Endothelial cell of umbilical vein (primary cell): ENCODE measurements at places on chromosomes 7 and 10.
A peak's percentile ranks its signal among the peaks of the same experiment; 100 is the strongest.

DNA sequence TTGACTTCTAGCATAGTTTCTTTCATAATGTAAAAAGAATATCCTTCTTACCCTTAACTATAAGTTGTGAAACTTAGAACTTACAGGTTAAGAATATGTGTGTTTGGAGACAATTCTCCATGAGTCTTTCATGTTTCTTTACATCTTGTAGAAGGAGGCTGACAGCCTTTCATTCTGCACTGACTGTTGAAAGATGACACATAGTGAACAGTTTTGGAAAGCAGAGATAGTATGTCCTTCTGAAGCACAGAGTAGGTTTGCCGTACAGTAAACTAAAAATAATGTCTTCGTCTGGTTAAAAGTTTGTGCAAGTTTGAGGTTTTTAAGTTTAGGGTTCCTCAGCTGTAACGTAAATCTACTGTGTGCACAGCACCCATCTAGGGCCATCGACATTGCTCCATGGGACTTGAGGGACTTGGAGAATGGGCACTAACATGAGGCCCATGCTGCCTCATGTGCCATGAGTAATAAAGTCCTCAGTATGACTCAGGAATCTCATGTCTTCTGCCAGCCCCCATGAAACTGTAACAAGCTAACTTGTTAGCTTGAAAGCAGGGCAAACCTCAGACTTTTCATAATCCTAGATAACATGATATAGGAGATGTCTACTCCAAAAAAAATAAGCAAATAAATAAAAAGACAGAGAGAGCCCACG, 24.5 kb upstream of the ELAPOR2 start:
- DNase-seq: no peak

- no peak for DNase-seq
Observed at GRCh38 chr10:48937796-48938195, 1.8 kb downstream of the LRRC18 start.

DNA sequence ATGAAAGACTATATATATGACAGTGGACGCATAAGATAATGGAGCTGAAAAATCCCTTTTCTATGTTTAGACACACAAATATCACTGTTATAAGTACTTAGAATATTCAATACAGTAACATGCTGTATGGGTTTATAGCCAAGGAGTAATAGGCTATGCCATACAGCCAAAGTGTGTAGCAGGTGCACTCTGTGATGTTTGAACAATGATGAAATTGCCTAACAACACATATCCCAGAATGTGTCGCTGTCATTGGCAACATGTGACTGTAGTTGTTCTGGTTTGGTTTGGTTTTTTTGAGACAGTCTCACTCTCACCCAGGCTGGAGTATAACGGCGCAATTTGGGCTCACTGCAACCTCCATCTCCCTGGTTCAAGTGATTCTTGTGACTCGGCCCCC, 26.1 kb downstream of the NOM1 start:
- DNase-seq: no peak

DNA sequence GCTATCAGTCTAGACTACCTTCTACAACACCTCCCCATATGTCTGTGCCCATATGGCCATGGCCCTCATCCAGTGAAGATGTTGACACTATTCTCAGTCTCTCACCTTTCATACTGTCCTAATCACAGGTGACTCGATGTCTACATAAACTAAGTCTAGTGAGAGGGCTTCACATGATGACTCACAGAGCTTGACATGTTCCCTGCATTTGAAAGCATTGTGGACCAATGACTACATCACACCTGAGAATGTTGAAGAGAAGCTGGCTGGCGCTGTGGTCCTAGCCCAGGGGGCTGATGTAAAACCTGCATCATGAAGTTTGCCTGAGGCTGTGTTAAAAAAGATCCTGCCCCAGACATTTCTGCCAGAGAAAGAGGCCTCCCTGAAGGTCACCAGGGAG, 167.2 kb downstream of the NPSR1 start:
- no peak for DNase-seq

DNA sequence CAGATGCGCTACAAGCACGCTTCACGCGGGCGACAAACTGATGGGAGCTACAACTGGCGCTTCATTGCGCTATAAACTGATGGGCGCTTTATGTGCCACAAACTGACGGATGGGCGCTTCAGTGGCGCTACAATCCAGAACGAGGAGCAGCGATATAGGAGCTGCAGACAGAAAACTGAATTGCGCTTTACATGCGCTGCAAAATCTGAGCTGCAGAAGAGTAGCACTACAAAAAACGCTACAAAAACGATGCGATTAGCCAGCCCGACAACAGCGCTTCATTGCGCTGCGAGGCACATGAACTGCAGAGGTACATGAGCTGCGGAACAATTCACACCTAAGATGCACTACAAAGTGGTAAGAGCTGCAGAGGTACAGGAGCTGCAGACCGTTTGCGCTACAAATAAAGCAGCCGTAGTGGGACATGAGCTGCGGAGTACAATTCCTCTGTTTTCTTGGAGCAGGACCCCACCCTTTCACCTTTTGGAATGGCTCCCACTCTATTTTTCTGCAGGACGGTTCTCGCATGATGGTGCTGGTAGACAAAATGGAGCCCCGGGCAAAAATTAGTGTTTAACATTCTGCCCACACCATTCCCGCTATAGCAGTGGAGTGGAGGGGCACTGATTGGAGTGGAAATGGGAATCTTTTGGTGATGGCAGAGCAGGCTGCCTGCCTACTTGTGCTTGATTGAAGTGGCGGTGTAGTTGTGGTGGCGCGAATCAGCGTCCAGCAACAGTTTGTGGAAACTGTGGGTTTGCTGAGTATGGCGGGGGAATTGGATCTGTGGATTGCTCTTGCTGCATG, 1.2 kb upstream of the SGCE start:
- DNase-seq: peak; percentile 55

GRCh38 chr10:69774596-69774995, 27.1 kb upstream of the COL13A1 start:
- DNase-seq: no peak

- DNase-seq: no peak
Observed at GRCh38 chr7:143280160-143280559, 4.6 kb upstream of the TMEM139 start.

GRCh38 chr7:3495530-3495929, 194.5 kb downstream of the SDK1 start:
- DNase-seq: no peak
